ENCODE measurements at places on chromosomes 11 and 22.

DNA sequence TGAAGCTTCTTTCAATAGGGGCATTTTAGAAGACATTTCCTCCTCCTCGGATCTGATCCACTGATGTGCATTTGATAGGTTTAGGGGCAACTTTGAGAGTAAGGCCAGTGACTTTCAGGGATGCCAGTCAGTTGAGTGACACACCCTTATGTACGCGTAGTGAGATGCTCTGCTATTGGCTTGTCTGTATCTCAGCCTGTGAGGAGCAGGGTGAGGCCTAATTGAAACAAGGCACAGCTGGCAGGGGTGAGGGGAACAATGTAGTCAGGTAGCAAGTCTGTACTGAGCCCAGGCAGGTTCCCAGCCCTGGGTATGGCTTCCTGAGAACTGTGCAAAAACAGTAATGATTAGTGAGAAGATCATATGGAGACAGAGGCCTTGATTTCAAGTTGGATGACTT, 61.5 kb downstream of the STIM1 start:
- no peak for DNase-seq

- DNase-seq, result no peak
These were observed 202.9 kb downstream of the GRIK4 start for GRCh38 chr11:120714438-120714837.

DNA sequence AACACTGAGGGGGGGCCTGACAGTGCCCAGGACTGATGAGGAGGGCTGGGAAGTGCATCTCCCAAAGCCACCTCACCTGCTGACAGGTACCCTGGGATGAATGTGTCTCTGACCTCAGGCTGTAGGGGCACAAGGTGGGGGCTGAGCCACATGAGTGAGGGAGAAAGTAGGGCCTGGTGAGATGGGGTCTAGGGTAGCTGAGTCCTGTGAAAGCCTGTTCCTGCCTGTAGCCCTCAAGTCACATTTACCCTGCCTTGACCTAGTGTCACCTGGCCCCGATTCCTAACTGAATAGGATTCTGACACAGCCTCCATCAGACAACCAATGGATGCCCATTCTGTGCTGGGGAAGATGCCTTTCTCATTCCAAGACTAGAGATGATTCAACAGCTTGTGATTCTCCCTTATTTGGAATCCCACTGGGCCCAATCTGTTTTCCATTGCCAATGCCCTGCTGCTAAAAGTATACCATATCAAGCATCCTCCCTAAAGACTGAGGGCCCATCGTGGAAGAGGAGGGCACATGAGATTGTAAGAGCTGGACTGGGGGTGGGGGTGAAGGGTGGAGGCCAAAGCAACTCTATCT, 11.1 kb upstream of the RFPL1 start:
- DNase-seq, result no peak

- no peak for DNase-seq
These were observed 71.8 kb downstream of the UBASH3B start for GRCh38 chr11:122727101-122727929.

DNA sequence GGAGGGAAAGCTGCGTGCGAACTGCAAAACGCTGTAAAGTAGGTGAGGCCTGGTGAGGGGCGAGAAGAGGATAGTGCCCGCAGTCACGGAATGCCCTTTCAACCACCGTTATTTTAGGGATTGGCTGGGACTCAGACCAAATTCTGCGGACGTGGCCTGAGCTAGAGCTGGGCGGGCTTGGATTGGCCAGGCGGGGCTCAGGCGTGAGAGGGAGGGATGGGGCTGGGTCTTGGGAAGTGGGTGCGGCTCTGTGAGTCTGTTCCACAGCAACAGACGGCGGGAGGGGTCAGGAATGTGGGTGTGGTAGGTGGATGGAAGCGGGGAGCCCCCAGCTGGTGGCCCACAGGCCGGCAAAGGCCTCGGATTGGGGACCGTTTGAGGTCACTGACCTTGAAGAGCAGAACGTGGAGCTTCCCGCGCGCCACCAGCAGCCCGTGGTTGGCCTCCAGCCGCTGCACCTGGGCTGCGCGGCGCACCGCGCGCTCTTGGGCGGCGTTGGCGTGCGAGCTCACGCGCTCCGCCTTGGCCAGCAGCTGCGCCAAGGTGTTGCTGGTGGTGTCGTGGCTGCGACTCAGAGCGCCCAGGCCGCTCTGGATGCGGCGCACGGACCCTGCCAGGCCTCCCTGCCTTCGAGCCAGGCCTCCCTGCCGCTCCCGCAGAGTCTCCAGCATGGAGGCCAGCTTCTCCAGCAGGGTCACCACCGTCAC, 444 bp downstream of the CAVIN3 start:
- peak; percentile 82 for DNase-seq

DNA sequence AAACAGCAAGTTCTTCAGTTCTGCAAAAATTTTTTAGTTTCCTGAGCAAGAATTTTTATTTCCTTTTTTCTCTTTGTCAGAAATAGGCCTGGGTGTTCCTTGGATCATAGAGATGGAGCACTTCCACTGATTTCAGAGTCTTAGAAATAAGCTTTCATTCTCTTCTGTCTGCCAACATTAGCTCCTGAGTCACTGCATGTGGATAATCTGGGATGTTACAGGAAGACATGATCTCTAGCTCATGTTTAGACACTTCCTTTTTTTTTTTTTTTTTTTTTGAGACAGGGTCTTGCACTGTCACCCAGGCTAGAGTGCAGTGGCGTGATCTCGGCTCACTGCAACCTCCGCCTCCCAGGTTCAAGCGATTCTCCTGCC, 13.2 kb upstream of the TMEM218 start:
- DNase-seq, result no peak

GRCh38 chr11:37264060-37264459, 666.0 kb upstream of the RAG2 start:
- no peak for DNase-seq

GRCh38 chr22:31561238-31561887, 65.0 kb downstream of the SFI1 start:
- peak; percentile 27 for DNase-seq

GRCh38 chr11:59142530-59143507, at the start of gene FAM111A:
TSS of gene FAM111A (plus strand) at chr11:59142856. CDS start at chr11:59148873, 6,017 bp downstream.
- DNase-seq, result peak; percentile 53

GRCh38 chr11:20360650-20361049, 2.9 kb upstream of the HTATIP2 start:
- DNase-seq, result no peak

GRCh38 chr11:67278135-67278938, 10.8 kb upstream of the ANKRD13D start:
- DNase-seq, result no peak

GRCh38 chr11:7531011-7531410, 17.2 kb downstream of the PPFIBP2 start:
- no peak for DNase-seq

All from fibroblast of skin of left biceps (primary cell).